ENCODE measurements at places on chromosomes 4 and X.

DNA sequence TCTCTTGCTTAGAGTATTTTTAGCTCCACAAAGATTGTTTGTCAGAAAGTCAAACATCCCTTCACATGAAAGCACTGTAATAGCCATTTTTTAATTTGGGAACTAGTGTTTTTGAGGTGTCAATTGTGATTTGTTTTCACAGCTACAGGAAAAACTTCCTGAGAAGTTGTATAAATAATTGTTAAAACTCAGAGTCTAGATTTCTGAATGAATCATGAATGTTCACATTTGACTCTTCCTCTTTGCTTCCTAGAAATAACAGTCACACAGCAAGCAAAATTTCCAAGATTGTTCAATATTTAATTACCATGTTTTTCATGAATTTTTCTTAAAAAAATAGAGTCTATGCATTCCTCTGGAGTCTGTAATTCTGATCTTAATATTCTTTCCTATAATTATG, 156.9 kb upstream of the SLC7A11 start:
- DNase-seq, result no peak

DNA sequence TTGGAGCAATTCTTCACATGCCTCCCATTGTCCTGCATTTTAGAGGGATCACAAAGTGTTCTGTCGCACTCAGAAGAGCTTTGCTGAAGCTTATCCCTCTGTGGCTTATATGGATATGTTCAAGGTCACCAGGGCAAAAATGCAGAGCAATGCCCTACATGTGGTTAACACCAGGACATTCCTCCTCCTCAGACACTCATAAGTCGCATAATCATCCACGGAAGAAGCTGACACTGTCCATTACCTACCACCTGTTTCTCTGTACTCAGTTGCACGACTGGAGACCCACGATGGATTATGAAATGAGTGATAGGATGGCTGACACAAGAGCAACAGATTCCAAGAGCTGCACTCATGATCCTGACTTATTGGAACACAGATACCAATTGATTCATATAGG, 68.7 kb upstream of the PRDX4 start:
- no peak for DNase-seq

DNA sequence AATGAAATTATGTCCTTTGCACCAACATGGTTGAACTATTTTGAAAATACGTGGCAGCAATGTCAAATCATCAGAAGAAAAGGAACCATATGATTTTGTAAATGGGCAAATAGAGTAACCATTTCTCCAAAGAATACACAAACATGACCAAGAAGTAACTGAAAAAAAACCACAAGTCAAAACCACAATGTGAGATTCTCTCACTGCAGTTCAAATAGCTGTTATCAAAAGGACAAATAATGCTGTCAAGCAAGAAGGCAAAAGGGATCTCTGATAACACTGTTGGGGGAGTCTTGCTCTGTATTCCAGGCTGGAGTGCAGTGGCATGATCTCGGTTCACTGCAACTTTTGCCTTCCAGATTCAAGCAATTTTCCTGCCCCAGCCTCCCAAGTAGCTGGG, 280.8 kb upstream of the ZCCHC13 start:
- DNase-seq, result no peak

DNA sequence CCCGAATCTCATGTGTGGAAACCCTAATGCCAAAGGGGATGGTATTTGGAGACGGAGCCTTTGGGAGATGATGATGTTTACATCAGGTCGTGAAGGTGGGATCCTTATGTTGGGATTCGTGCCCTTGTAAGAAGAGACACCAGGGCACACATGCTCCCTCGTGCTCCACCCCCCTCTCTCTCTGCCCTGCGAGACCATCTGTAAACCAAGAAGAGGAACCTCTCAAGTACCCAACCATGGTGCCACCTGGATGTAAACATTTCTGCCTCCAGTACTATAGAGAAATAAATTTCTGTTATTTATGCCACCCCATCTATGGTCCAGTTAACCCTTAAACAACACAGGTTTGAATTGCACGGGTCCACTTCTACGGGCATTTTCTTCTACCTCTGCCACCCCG, 179.4 kb downstream of the DHRSX start:
- no peak for DNase-seq

DNA sequence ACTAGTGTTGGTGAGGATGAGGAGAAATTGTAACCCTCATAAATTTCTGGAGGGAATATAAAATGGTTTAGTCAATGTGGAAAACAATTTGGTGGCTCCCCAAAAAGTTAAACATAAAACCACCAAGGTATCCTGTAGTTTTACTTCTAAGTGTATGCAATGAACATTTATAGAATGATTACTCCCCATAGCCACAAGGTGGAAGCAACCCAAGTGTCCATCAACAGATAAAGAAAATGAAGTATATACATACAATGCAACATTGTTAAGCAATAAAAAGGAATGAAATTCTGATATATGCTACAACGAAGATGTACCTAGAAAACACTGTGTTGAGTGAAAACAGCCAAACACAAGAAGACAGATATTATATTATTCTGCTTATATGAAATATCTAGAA, 569.1 kb upstream of the GRID2 start:
- DNase-seq, result no peak

GRCh38 chr4:164027805-164028204, 533.3 kb downstream of the TMA16 start:
- no peak for DNase-seq

- DNase-seq, result no peak
These were observed 51.1 kb upstream of the IL21 start for GRCh38 chr4:122671919-122672490.

- DNase-seq, result no peak
These were observed 605.1 kb downstream of the PCDH18 start for GRCh38 chr4:136927172-136927571.

- no peak for DNase-seq
These were observed 45.2 kb downstream of the LNX1 start for GRCh38 chr4:53545942-53546581.

- DNase-seq, result no peak
These were observed 1.2 kb upstream of the EFHC2 start for GRCh38 chrX:44344687-44345086.

DNA sequence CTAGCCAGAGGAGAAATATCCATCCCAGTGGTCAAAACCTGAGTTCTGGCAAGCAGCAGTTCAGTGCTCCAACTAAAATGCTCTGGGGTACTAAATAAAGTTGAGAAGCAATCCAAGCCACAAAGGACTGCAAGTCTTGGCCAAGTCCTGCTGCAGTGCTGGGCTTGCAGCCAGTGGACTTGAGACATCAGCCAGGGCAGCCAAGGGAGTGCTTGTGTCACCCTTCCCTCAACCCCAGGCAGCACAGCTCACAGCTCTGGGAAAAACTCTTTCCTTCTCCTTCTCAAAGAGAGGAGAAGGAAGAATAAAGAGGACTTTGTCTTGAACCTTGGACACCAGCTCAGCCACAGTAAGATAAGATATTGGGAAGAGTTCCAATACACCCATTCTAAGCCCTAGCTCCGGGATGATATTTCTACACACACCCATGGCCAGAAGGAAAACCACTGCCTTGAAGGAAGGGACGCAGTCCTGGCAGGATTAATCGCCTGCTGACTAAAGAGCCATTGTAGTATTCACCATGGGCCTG, 99.8 kb downstream of the PTCHD1 start:
- DNase-seq, result no peak

DNA sequence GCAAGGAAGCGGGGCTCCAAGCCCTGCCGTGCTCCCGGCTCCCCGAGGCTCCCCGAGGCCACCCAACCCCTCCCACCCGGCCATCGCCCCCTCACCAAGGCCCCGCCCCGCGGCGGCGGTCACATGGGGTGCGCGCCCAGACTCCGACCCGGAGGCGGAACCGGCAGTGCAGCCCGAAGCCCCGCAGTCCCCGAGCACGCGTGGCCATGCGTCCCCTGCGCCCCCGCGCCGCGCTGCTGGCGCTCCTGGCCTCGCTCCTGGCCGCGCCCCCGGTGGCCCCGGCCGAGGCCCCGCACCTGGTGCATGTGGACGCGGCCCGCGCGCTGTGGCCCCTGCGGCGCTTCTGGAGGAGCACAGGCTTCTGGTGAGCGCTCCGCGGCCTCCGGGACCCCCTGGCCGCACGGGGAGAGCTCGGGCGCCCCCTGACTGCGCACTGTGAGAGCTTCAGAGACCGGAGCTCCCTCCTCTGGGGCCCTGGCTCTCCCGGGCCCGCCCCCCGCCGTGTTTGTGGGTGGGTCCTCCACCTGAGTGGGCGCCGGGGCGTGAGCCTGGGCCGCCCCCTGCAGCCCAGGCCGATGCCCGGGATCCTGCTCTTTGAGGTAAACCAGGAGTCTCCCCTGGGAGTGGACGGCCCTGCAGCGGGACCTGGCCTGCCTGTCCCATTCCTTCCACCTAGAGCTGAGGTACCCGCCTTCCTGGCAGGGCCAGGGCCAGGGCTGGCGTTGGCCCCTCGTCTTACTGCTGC, at the start of gene IDUA:
Gene IDUA (plus strand): TSS at position 166 of the 745 bp plus-strand sequence. CDS start 41 bp downstream, at position 207.
- peak; percentile 76 for DNase-seq

GRCh38 chr4:144782345-144782744, 136.4 kb downstream of the HHIP start:
- no peak for DNase-seq

GRCh38 chr4:71524756-71525155, 185.9 kb downstream of the SLC4A4 start:
- no peak for DNase-seq

- DNase-seq, result no peak
These were observed 3.2 kb downstream of the TAPT1 start for GRCh38 chr4:16222957-16223527.

GRCh38 chr4:27763830-27764525, 903.3 kb downstream of the STIM2 start:
- DNase-seq, result no peak

GRCh38 chr4:135411251-135411650, 1209.7 kb upstream of the PABPC4L start:
- DNase-seq, result no peak

- no peak for DNase-seq
These were observed 571.1 kb upstream of the DIPK2B start for GRCh38 chrX:45771560-45772340.

DNA sequence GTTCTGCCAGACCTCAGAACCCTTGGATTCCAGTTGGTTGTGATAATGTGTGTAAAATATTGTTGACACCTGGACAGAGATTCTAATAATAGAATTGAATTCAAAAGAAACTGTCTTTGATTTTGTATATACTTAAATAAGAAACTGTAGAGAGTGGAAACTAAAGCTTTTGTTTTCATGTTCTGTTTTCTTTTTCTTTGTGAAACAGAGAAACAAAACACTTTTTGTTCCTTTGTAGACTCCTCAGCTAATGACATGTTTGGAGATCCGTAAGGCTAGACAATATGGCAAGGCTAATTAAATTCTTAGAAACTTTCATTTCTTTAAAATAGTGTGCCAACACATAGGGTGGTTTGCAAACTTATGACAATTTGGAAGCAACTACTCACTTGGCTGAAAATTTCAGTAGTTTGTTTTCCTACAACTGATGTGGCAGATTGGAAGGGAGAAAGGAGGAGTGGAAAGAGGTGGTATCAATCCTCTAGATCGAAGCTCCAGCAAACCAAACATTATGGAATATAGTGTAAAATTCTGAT, 90.9 kb upstream of the FAT1 start:
- no peak for DNase-seq

DNA sequence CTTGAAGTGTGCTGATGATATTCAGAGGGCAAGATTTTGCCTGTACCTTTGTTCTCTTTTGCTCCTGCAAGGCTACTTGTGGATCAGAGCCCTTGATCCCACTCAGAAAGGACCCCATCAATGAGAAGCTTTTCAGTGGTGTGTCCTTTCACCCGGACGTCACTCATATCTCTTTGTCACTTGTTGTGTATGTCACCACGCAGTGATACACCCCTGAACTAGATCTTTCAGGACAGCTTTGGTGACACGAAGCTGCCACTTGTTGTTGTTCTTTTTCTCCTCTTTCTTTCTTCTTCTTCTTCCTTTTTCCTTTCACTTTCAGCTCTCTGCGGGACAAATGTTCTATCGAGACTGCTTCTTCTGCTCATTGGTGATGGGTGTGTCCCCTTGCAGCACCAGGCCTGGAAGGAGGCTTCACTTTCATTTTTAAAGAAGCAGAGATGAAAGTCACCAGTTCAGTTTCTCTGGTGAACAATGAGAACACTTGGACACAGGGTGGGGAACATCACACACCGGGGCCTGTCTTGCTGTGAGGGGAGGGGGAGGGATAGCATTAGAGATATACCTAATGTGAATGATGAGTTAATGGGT, 83.6 kb downstream of the NBDY start:
- DNase-seq, result no peak

- DNase-seq, result peak; percentile 0
These were observed 162.8 kb downstream of the PPP1R2C start for GRCh38 chrX:42615161-42615563.

DNA sequence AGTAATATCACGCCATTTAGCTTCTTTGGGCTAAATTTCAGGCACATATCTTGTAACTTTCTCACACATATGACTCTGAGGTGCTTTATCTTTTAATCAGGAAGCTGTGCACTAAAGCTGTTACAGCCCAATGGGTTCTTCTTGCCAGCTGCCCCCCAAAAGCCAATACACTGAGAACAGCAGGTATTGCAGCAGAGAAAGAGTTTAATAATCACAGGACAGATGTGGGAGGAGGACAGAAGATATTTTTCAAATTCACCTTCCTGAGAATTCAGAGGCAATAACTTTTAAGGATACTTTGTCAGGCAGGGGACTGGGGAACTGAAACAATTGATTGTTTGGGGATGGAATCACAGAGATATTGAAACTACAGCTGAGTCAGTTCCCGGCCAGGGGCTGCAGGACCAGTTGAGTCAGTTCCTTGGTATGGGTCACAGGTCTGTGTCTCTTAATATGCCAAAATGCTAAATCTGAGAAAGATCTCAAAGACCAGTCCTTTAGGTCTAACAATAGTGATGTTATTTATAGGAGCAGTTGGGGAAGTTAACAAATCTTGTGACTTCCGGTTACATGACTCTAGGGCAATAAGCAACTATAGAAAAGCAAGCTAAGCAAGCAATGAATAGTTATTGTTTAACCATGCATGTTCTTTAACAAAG, 28.1 kb downstream of the DDIT4L start:
- DNase-seq, result no peak

DNA sequence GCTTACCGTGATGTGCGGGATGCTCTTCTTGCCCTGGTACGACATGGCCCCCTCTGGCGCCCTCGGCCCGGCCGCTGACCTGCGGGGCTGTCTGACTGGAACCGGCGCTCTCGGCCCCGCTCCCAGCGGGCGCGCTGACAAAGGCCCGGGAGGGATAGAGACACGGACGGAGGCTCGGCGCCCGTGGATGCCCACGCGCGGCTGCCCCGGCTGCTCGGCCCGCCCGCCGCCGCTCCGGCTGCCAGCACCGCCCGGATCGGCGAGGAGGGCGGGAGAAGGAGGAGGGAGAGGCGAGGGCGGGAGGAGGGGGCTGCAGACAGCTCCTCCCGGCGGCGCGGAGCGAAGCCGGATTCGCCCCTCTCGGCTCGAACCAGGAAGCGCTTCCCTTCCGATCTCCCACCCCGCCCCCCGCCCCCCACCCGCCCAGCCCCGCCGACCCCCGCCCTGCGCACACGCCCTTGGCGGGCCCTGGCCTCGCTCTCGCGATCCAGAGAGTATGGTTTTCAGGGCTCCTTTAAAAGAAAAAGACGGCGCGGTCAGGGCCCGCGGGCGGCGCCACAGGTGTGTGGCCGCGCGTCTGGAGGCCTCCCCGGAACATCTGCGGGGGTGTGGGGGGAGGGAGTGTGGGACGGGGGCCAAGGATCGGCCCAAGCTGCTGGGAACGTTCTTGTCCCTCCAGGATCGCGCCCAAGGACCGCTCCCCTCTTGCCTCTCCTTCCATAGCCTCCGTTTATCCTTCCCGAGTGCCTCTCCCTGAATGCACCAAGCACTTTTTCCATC, 4.5 kb downstream of the CRMP1 start:
- no peak for DNase-seq

GRCh38 chr4:185270037-185270436, 60.6 kb downstream of the SNX25 start:
- no peak for DNase-seq

Measured in stimulated activated CD4-positive, alpha-beta T cell treated with anti-CD3 and anti-CD28 coated beads, Interleukin-4, amount 100 ng/mL, for 48 hours (primary cell).